ENCODE measurements at places on chromosomes 1 and 21.

DNA sequence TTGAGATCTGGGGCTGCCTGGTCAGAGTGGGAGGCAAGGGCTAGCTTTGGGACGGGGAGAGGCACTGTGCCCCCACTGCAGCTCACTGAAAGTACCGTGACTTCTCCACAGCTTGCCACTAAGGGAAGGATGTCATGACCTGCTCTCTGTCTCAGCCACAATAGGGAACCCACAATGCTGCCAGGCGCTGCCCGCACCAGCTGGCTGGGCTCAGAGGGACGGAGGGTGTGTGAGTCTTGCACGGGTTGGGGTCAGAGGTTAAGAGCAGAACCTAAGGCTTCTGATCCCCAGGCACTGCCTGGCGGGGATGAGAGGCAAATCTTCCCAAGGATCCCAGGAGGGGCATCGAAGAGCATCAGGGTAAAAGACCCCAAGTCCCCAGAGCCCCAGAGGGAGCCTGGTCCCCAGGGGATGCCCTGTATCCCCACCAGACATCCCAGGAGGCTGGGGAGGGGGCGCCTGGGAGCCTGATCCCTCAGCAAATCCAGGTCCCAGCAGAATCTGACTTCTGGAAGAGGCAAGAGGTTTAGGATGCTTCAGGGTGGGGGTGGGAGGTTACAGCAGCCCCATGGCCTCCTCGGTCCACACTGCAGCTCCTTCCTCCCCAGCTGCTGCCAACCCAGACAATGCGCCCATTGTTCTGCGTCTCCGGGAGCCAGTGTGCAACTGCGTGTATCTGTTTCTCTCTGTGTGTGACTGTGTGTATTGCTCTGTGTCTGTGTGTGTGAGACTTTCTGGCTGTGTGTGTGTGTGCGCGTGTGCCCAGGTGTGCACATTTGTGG lies 2.0 kb upstream of the MARCKSL1 start:
- DNase-seq = no peak

GRCh38 chr1:4355839-4356238 lies 298.6 kb upstream of the AJAP1 start:
- no peak for DNase-seq

DNA sequence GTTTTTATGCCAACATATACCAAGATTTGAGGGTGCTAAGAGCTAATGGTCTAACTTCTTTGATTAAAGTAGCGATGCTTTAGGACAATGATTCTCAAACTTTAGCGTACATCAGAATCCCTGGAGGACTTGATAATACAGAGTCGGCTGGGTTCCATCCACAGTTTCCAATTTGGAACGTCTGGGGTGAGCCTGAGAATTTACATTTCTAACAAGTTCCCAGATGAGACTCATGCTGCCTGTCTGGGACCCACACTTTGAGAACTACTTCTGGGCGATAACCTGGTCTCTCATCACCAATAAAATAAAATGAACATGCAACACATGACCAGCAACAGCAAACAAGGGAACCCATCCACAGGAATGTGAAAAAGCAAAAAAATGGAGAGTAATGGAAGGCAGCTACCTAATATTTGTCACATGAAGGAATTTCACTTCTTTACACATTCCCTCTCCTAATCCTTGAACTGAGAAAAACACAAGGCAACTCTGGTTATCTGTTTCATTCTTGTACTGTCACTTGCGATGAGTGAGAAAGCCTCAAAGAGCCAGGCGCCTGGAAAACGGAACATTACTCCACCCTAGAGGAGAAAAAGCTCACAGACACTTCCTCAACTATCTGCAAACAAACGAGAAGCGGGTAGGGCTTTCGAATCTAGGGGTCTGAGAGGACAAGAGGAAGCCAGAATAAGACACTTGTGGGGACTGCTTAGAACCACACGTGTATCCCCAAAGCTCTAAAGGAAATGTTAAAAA lies 14.0 kb downstream of the HSF2BP start:
- no peak for DNase-seq

DNA sequence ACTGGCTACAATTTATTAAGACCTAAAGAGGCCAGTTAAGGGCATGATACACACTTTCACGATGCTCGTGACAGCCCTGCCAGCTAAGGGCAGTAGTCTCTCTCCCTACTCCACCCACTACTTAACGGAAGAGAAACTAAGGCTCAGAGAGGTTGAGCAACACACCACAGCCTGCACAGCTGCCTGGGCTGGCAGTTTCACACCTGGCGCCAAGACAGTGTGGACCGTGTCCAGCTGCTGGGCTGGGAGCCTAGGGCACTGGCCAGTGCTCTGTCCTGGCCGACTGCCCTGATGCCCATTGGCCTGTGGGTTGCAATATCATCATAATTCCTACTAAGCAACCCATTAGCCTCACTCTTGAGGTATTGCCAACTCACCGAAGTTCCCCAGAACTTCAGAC lies 27.6 kb downstream of the TENT5C start:
- no peak for DNase-seq

GRCh38 chr21:43912910-43913309 lies 47.9 kb downstream of the AGPAT3 start:
- DNase-seq = no peak

- no peak for DNase-seq
Measured at GRCh38 chr1:69827732-69828131, 260.0 kb downstream of the LRRC7 start.

DNA sequence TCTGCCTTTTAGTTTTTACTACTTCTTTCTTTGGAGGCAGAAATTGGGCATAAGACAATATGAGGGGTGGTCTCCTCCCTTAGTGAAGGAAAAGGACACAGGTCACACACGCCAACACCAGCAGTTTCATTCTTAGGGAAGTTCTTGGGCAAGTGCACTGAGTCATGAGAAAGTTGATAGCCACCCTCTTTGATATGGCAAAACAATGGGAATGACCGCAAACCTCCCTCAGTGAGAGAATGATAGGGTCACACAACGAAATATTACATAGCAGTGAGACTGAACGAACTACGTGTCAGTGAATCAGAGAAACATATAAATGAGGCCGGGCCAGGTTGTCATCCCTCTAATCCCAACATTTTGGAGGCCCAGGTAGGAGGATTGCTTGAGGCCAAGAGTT lies 20.0 kb downstream of the IL6R start:
- no peak for DNase-seq

DNA sequence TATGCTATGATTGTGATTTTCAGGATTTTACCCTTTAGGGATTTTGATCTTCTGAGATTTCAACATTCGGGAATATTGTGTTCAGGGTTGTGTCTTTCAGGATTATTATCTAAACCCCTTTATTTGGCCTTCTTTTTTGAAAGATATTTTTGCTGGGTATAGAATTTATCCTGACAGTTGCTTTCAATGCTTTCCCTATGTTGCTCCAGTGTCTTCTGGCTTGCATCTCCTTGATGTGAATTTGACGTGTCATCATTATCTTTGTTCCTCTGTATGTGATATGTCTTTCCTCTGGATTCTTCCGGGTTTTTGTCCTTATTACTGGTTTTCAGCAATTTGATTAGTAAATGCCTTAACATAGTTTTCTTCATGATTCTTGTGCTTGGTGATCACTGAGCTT lies 25.9 kb upstream of the RIPK4 start:
- DNase-seq = no peak

DNA sequence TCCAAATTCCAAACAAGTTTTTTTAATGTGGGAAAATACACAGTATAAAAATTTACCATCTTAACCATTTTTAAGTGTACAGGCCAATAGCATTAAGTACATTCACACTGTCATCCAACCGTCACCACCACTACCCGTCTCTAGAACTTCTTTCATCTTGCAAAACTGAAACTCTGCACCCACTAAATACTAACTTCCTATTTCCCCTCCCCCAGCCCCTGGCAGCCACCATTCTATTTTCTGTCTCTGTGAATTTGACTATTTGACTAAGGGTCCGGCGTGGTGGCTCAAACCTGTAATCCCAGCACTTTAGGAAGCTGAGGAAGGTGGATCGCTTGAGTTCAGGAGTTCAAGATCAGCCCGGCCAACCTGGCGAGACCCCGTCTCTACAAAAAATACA lies 36.1 kb downstream of the CLSTN1 start:
- no peak for DNase-seq

DNA sequence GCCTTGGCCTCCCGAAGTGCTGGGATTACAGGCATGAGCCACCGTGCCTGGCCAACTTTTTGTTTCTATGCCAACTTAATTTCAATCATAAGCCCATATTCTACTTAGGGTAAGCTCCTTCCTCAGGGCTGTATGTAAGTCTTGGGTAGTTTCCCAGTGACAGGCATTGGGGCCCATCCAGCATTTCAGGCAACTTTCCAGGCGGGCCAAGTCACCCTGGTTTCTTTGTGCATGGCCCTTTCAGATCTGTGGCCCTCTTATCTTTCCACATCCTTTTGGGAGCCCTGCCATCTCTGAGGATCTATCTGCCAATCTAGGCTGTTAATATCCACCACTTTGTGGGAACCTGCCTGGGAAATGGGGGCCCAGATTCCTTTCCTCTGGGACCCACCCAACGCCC lies 58.7 kb downstream of the TNN start:
- no peak for DNase-seq

GRCh38 chr1:30159015-30159414 lies 564.4 kb downstream of the MATN1 start:
- DNase-seq = no peak

GRCh38 chr1:34619256-34619655 lies 135.6 kb upstream of the GJB5 start:
- no peak for DNase-seq

DNA sequence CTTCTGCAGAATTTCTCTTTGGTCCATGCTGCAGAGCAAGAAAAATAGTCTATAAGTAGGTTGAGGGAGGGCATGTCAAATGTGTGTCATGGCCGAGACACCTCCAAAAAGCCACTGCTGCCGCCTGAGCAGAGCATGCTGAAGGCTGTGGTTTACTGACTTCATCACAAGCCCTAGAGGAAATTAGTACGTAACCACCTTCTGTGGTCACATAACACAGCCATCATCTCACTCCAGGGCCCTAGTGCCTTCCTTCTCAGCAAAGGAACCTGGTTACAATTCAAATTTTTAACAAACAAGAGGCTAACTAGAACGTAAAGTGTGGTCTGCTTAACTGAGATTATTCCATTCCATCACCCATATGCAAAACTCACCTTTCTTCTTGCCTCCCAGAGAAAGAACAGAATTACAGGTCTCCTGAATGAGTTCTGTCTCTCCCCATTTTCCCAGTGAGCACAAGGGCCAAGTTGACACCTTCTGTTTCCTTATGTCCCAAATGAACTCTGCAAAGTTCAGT lies at the start of gene PTPN22:
TSS of gene PTPN22 (minus strand) at position 116 of the 517 bp plus-strand sequence.
- peak; percentile 60 for DNase-seq

GRCh38 chr1:6788946-6789345 lies 3.7 kb downstream of the CAMTA1 start:
- DNase-seq = no peak

- DNase-seq = no peak
Measured at GRCh38 chr1:18175051-18175450, 67.5 kb downstream of the IGSF21 start.

DNA sequence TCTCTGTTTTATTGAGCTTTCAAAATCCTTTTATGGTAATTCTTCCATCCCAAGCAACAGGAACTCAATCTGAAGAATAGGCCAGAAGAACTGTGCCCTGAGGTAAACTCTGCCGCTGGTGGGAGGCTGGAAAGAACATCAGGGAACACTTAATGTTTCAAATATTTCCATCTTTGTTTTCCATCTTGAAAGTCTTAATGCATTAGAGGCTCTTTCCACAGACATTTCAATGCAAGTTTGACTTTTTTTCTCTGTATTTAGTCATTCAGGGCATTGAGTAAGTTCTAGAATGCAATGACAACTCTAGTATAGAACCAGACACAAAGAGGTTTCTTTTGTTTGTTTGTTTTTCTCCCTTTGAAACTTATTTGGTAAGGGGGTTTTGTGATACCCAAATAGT lies 61.5 kb downstream of the KIAA0040 start:
- no peak for DNase-seq

- no peak for DNase-seq
Measured at GRCh38 chr1:91273875-91274274, 130.8 kb downstream of the HFM1 start.

- DNase-seq = no peak
Measured at GRCh38 chr1:111139324-111139955, 453 bp downstream of the DRAM2 start.

GRCh38 chr1:246971090-246971721 lies 36.7 kb downstream of the ZNF695 start:
- peak; percentile 10 for DNase-seq

GRCh38 chr1:54387419-54387818 lies 18.8 kb downstream of the SSBP3 start:
- DNase-seq = no peak

- DNase-seq = no peak
Measured at GRCh38 chr1:161096015-161096414, 2.1 kb upstream of the KLHDC9 start.

DNA sequence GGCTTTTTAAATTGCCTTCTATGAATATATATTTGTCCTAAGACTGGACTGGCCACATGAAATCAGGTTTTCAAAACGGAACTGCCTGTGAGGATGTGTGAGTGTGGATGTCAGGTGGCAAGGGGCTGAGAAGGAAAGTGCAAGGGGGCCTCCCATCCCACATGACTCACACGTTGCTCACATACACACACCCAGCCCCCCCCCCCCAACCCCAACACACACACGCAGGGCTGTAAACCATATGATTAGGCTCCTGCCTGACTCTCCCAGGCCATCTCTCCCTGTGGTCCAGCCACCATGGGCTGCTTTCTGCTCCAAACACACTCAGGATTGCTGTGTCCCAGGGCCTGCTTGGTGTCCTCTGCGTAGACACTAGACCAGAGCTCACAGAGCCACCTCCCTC lies 22.4 kb downstream of the DEGS1 start:
- peak; percentile 14 for DNase-seq

GRCh38 chr21:32712043-32712442 lies 15.8 kb downstream of the SYNJ1 start:
- DNase-seq = no peak

GRCh38 chr1:93324486-93325464 lies 20.9 kb upstream of the DR1 start:
- DNase-seq = no peak

DNA sequence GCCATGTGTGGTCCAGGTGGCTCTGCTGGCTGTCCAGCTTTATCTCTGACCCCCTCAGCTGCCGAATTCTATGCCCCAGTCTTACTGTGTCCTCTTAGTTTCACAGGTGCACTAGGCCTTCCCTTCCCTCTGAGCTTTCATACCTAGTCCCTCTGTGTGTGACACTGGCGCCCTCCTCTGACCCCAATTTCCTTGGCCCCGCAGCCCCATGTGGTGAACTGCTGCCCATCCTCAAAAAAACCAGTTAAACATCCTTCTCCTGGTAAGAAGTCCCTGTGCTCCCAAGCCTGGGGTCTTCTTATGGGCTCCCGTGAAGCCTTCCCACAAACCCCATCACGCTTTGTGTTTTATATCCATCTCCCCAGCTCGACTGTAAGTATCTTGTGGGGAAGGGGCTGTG lies 93.9 kb upstream of the TSPAN2 start:
- no peak for DNase-seq

GRCh38 chr1:84991097-84991920 lies 5.6 kb downstream of the MCOLN2 start:
- no peak for DNase-seq

Data from stimulated activated CD4-positive, alpha-beta T cell treated with anti-CD3 and anti-CD28 coated beads, Interleukin-15, amount 100 ng/mL, for 1 hour (primary cell).